Stimulated activated CD8-positive, alpha-beta memory T cell treated with anti-CD3 and anti-CD28 coated beads, Interleukin-7, amount 100 ng/mL, for 24 hours (primary cell): ENCODE measurements at places on chromosomes 11 and 22.

GRCh38 chr11:33478111-33478573, 221.0 kb downstream of the HIPK3 start:
- no peak for DNase-seq

GRCh38 chr11:35029979-35030682, 108.8 kb upstream of the CD44 start:
- no peak for DNase-seq

DNA sequence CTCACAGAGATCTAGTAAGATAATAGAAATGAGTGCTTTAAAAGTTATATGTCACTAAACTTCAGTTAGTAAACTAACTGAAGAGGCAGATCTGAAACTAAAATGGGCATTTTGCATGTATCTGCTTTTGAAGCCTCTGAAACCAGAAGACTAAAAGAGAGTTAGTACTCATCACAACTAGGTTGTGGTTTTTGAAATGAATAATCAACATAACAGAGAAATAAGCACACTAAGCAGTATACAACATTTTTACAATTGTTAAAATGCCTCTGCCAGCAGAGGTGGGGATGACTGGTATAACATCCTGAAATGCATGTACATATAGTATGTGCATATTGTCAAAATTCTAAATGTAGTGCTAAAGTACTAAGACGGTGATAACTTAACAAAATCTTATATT, 564.5 kb downstream of the DLG2 start:
- no peak for DNase-seq

GRCh38 chr11:6646918-6647679, 8.5 kb downstream of the DCHS1 start:
- no peak for DNase-seq
